ENCODE measurements at places on chromosomes 12 and 14. TPM values are rescaled to one million over a fixed set of nuclear protein-coding genes. Genes with fewer than 3 reads are reported as not detected.
A peak's percentile ranks its signal among the peaks of the same experiment; 100 is the strongest.

GRCh38 chr12:111201036-111201435, 167.9 kb downstream of the PHETA1 start:
- DNase-seq: no peak

GRCh38 chr12:111812881-111813741, 28.9 kb upstream of the MAPKAPK5 start:
- peak; percentile 80 for DNase-seq

- DNase-seq: no peak
Measured at GRCh38 chr12:3016191-3016590, 57.0 kb downstream of the TEAD4 start.

- peak; percentile 65 for DNase-seq
Measured at GRCh38 chr12:111467092-111467856, 61.6 kb downstream of the SH2B3 start.

DNA sequence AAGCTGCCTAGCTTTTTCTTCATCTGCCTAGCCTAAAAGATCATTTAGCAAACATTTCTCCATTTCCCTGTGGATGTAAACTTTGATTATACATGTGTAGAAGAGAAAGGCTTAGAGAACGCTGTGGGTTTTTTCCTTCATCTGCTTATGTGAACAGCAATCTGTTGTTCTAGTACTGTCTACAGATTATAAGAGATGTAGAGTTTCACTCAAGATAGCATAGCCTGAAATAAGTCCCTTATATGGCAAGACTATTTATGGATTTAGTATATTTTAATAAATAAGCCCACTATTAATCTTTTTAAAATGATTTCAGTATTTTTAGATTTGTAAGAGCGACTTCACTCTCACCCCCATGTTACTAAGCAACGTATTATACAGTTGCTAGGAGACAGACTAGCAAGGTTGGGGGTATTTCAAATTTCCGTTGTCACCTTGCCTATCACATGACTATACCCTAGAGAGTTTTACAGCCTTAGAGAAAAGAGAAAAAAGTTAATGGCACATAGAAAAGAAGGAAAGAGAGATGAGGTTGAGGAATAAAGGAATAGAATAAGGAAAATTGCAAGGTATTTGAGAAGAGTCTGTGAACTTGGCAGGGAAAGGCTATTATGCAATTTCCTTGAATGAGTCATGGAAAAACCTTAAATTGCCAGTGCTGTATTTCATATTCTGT, 12.2 kb upstream of the TUBA1A start:
- peak; percentile 89 for DNase-seq

GRCh38 chr14:75315144-75315543, 36.5 kb downstream of the FOS start:
- peak; percentile 52 for DNase-seq

- DNase-seq: no peak
Measured at GRCh38 chr12:54390668-54391551, 6.4 kb upstream of the ZNF385A start.

GRCh38 chr12:48311313-48311712, 39.4 kb downstream of the ZNF641 start:
- no peak for DNase-seq

GRCh38 chr12:122820838-122821271, 14.4 kb upstream of the HIP1R start:
- DNase-seq: no peak

GRCh38 chr14:60304509-60304908, 55.5 kb downstream of the PPM1A start:
- DNase-seq: no peak

- DNase-seq: no peak
Measured at GRCh38 chr14:105145381-105146180, 23.0 kb downstream of the JAG2 start.

DNA sequence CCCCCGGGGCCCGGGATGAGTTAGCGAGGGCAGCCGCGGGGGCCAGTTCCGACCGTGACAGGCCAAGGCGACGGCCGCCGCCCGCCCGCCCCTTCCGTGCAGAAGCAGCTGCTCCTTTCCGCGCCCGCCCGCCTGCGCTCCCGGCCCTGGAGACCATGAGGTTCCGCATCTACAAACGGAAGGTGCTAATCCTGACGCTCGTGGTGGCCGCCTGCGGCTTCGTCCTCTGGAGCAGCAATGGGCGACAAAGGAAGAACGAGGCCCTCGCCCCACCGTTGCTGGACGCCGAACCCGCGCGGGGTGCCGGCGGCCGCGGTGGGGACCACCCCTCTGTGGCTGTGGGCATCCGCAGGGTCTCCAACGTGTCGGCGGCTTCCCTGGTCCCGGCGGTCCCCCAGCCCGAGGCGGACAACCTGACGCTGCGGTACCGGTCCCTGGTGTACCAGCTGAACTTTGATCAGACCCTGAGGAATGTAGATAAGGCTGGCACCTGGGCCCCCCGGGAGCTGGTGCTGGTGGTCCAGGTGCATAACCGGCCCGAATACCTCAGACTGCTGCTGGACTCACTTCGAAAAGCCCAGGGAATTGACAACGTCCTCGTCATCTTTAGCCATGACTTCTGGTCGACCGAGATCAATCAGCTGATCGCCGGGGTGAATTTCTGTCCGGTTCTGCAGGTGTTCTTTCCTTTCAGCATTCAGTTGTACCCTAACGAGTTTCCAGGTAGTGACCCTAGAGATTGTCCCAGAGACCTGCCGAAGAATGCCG, 699 bp downstream of the MGAT2 start:
- peak; percentile 28 for DNase-seq

DNA sequence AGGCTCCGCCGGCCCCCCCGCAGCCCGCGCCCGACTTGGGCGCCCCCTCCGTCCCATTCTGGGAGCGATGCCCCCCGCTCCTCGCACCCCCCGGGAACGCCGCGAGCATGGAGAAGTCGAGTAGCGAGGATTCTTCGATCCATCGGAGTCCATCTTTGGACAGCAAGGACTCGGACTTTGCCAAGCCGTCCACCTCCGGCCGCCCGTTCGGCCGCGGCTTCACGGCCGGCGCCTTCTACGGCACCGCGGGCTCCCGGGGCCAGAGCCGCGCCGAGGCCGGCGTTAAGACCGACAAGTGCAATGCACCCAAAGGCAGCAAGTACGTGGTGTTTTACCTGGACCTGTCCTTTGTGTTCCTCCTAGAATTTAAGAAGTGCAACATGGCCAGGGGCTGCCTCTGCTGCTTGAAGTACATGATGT, 123.6 kb downstream of the TSPAN9 start:
- no peak for DNase-seq

- no peak for DNase-seq
Measured at GRCh38 chr12:108622921-108623514, 10.7 kb downstream of the SELPLG start.

- no peak for DNase-seq
Measured at GRCh38 chr14:60839657-60840056, 105.1 kb downstream of the MNAT1 start.

DNA sequence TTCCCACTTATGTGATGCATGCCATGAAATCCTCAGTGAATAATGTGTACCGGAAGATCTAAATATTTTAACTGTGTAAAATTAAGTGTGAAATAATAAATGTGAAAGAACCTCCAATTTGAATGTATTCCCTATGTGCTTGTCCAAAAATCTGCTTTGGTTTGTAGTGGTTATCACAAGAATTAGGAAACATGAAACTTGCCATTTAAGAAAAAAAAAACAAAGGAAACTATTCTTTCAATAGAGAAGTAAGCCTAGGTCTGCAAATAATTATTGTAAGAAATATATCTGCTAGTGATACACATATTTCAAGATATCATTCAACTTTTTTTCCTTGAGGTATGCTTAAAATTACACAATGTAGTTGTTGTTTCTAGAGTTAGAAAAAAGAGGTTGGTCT, 500.4 kb downstream of the SLC6A15 start:
- no peak for DNase-seq

DNA sequence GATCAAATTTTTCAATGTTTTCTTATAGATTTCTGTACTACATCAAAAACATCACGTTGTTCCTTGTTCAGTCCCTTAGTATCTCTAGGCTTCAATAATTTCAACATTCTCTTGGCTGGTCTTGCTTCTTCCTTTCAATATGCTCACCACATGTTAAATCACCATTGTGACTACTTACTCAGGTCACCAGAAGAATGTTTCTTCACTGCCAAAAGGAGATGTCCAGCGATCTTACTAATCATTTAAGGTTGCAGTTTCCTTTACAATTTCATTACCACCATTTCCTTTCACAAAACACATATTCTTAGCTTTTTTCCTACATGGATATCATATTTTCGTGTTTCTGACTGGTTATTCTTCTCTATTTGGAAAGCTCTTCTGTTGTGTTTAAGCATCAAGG, 363.8 kb downstream of the NAV3 start:
- DNase-seq: peak; percentile 95

Gene RDH12
- not detected for total RNA-seq

Gene NPFF
- not detected for total RNA-seq

Gene BEST3
- under 0.01 TPM for total RNA-seq

Gene CPNE6
- not detected for total RNA-seq

Gene TMEM121
- total RNA-seq: 3.9 TPM

Gene LRRC43
- not detected for total RNA-seq

Gene DTX1
- not detected for total RNA-seq
